ENCODE measurements at places on chromosomes 6 and 20.

GRCh38 chr6:163960128-163960527, 545.6 kb downstream of the QKI start:
- no peaks in the 10 kb centered on the region for H3K4me1 ChIP-seq
- no peak overlapping the region for H3K27ac ChIP-seq
- no peaks in the 10 kb centered on the region for H3K36me3 ChIP-seq
- peaks cover 54% of the 10 kb centered on the region for H3K27me3 ChIP-seq

GRCh38 chr6:44201638-44202303, 15.0 kb upstream of the MYMX start:
- no peak overlapping the region for H3K4me3 ChIP-seq
- peaks cover 63% of the 10 kb centered on the region for H3K4me1 ChIP-seq
- no peaks in the 10 kb centered on the region for H3K27me3 ChIP-seq
- H3K27ac ChIP-seq = no peak overlapping the region
- H3K36me3 ChIP-seq = no peaks in the 10 kb centered on the region

GRCh38 chr20:40689943-40690835, 1.2 kb upstream of the MAFB start:
- H3K27me3 ChIP-seq = peaks cover 11% of the 10 kb centered on the region
- H3K36me3 ChIP-seq = no peaks in the 10 kb centered on the region
- DNase-seq = peak; percentile 85
- no peak overlapping the region for H3K27ac ChIP-seq

- no peak overlapping the region for H3K4me3 ChIP-seq
- no peaks in the 10 kb centered on the region for H3K4me1 ChIP-seq
- no peaks in the 10 kb centered on the region for H3K27me3 ChIP-seq
- H3K27ac ChIP-seq = no peak overlapping the region
- peaks cover 3% of the 10 kb centered on the region for H3K36me3 ChIP-seq
These were observed 27.5 kb downstream of the FOXC1 start for GRCh38 chr6:1636971-1637871.

DNA sequence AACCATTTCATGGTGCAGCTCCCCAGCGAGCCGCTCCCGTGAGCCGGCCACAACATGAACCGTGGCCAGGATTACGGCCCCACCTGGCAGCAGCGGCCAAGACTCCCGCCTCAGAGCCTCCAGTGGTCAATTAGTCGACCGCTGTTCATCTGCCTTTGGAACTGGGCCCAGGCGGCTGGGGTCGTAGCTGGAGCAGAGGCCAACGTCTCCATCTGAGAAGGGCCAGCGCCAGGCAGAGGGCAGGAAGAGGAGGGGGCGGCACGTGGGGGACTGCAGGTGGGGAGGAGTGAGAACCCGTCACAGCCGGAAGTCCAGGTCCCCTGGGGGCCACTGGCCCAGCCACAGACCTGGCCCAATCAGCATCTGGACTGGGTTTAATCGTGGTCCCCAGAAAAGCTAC, 184.3 kb downstream of the TAF4 start:
- H3K4me1 ChIP-seq = no peaks in the 10 kb centered on the region
- no peak for DNase-seq
- H3K36me3 ChIP-seq = no peaks in the 10 kb centered on the region
- H3K4me3 ChIP-seq = no peak overlapping the region

GRCh38 chr6:136701045-136701444, 91.2 kb downstream of the MAP3K5 start:
- no peak overlapping the region for H3K27ac ChIP-seq
- H3K36me3 ChIP-seq = no peaks in the 10 kb centered on the region
- no peaks in the 10 kb centered on the region for H3K4me1 ChIP-seq
- no peak for DNase-seq
- H3K4me3 ChIP-seq = no peak overlapping the region

DNA sequence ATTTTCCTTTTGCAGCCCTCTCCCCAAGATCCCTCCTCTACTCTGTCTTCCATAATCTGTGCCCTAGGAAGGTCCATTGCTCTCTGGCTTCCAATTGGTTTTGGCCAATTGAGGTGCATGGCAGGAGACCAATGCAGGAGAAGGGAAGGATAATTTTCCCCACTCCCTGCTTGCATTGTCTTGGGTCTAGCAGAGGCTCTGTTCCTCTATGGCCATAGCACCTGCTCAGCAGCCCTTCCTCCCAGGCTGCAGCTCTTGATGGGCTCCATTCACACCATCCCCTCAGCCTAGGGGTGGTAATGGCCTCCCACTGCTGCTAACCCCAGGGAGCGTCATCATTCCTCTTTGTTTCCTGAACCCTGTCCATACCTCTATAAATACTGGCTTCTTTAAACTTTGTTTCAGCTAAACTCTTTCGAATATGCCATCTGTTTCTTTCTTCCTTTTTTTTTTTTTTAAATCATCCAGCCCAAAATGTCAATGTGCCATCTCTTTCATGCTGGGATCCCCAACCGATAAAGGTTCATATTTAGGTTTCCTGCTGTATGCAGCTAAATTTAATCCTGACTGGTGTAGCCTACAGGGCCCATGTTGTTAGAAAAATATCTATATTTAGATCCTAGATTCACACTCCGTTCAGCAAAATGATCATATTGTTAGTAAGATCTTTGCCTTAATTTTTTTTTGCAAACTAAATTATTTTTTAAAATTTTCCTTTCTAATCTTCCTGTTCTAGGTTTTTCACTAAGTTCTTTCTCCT, 63.8 kb downstream of the HECA start:
- H3K27me3 ChIP-seq = no peaks in the 10 kb centered on the region
- H3K4me3 ChIP-seq = no peak overlapping the region
- no peak overlapping the region for H3K27ac ChIP-seq
- no peaks in the 10 kb centered on the region for H3K4me1 ChIP-seq

DNA sequence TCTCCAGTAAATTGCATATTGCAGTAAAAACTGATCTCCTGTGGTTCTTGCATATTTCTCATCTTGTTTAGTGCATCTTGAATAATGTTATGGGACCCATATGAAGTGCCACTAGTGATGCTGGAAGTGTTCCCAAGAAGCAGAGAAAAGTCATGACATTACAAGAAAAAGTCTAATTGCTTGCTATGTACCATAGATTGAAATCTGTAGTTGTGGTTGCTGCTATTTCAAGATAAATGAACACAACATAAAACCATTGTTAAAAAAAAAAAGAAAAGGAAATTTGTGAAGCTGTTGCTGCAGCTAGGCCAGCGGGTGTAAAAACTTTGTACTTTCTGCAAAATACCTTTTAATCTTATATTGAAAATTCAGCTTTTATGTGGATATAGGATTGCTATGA, 304.5 kb downstream of the PHF3 start:
- H3K4me1 ChIP-seq = peaks cover 47% of the 10 kb centered on the region
- H3K4me3 ChIP-seq = no peak overlapping the region
- H3K27ac ChIP-seq = no peak overlapping the region

- peak; percentile 52 for DNase-seq
- H3K4me3 ChIP-seq = no peak overlapping the region
- H3K27ac ChIP-seq = no peak overlapping the region
- peaks cover 22% of the 10 kb centered on the region for H3K4me1 ChIP-seq
- H3K36me3 ChIP-seq = peaks cover 1% of the 10 kb centered on the region
These were observed 19.2 kb downstream of the BLTP3A start for GRCh38 chr6:34810936-34811632.

- H3K4me1 ChIP-seq = peaks cover 54% of the 10 kb centered on the region
- no peak overlapping the region for H3K4me3 ChIP-seq
- no peak for DNase-seq
- no peak overlapping the region for H3K27ac ChIP-seq
- H3K36me3 ChIP-seq = peaks cover 5% of the 10 kb centered on the region
These were observed 3.1 kb upstream of the MRGBP start for GRCh38 chr20:62792940-62793756.

GRCh38 chr20:62230696-62231095, 7.6 kb upstream of the OSBPL2 start:
- DNase-seq = no peak
- peaks cover 21% of the 10 kb centered on the region for H3K4me1 ChIP-seq
- peaks cover 25% of the 10 kb centered on the region for H3K27me3 ChIP-seq
- H3K27ac ChIP-seq = no peak overlapping the region
- no peaks in the 10 kb centered on the region for H3K36me3 ChIP-seq

GRCh38 chr20:7274870-7275269, 507.4 kb downstream of the BMP2 start:
- H3K27ac ChIP-seq = no peak overlapping the region
- no peak for DNase-seq
- no peak overlapping the region for H3K4me3 ChIP-seq

DNA sequence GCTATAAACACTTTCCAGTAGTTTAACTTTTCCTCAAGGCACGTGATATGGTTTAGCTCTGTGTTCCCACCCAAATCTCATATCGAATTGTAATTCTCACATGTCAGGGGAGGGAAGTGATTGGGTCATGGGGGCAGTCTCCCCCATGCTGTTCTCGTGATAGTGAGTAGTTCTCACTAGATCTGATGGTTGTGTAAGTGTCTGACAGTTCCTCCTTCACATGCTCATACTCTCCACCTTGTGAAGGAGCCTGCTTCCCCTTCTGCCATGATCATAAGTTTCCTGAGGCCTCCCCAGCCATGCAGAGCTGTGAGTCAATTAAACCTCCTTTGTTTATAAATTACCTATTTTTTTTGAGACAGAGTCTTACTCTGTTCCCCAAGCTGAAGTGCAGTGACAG, 127.9 kb downstream of the DTNBP1 start:
- peaks cover 12% of the 10 kb centered on the region for H3K4me1 ChIP-seq
- DNase-seq = no peak
- H3K4me3 ChIP-seq = no peak overlapping the region

DNA sequence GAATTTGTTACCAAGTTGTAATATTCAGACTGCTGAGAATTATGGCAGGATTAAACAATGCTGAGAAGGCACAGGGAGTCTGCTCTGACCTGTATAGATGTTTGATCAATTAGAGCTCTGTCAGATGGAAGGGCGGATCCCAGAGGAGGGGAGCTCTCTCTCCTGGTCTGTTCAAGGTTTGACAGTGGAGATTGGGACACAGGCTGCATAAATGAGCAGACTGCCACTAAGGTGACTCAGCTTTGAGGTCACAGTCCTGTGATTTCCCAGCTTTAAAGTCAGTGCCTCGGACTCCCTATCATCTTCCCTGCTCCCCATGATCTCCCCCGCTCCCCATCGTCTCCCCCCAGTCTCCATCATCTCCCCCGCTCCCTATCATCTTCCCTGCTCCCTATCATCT, 59.2 kb upstream of the SLC22A23 start:
- no peaks in the 10 kb centered on the region for H3K36me3 ChIP-seq
- H3K27ac ChIP-seq = no peak overlapping the region
- H3K4me3 ChIP-seq = no peak overlapping the region
- DNase-seq = no peak
- H3K27me3 ChIP-seq = no peaks in the 10 kb centered on the region
- peaks cover 34% of the 10 kb centered on the region for H3K4me1 ChIP-seq

DNA sequence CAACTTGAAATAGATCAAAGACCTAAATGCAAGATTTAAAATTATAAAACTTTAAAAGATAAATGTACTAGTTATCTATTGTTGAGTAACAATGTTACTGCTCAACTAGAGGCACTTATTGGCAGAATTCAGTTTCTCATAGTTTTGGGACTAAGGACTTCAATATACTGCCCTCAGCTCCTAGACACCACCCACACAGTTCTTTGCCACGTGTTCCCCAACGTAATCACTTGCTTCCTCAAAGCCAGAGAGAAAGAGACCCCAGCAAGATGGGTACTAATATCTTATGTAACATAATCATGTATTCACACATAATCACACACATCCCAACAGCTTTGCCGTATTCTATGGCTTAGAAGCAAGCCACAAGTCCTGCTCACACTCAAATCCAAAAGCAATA, 50.3 kb upstream of the SLC22A16 start:
- no peaks in the 10 kb centered on the region for H3K27me3 ChIP-seq
- H3K4me1 ChIP-seq = peaks cover 47% of the 10 kb centered on the region
- no peak overlapping the region for H3K4me3 ChIP-seq
- no peak for DNase-seq

DNA sequence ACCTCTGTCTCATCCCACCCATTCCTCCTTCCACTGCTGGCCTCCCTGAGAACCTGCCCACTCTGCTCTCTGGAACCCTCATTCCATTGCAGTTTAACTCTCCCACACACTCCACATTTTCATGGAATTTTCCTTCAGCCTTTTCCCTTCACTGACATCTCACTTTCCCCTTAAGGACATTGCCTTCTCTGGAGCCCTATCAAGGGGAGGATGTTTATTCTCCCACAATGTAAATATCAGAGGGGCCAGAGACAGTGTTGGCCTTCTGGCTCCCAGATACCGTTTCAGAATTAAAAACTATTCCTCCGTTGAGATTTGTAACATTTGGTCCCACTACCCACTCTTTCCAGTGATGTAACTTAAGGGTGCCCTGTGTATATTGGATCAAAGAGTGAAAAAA, 199.5 kb upstream of the KCNK16 start:
- no peak overlapping the region for H3K27ac ChIP-seq
- H3K4me1 ChIP-seq = no peaks in the 10 kb centered on the region
- H3K4me3 ChIP-seq = no peak overlapping the region
- no peaks in the 10 kb centered on the region for H3K36me3 ChIP-seq

DNA sequence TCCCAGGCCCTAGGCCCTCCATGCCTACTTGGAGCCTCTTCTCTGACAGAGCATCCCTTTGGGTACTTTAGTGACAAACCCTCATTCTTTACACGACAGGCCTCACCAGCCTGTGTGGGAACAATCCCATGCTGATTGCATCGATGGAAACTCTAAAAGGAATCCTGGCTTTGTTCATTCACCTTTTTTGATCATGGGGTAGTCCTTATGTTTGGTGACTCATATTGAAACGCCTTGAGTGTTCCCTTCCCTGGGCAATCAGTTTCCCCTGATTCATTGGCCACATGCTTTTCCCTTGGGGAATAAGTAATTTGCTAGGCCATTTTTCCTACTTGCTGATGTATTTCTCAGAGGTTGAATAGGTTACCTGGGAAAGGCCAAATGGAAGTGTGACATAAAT, 14.7 kb upstream of the TNFAIP3 start:
- DNase-seq = no peak
- H3K27ac ChIP-seq = no peak overlapping the region
- H3K4me1 ChIP-seq = peaks cover 26% of the 10 kb centered on the region
- no peaks in the 10 kb centered on the region for H3K27me3 ChIP-seq
- H3K36me3 ChIP-seq = no peaks in the 10 kb centered on the region
- no peak overlapping the region for H3K4me3 ChIP-seq

DNA sequence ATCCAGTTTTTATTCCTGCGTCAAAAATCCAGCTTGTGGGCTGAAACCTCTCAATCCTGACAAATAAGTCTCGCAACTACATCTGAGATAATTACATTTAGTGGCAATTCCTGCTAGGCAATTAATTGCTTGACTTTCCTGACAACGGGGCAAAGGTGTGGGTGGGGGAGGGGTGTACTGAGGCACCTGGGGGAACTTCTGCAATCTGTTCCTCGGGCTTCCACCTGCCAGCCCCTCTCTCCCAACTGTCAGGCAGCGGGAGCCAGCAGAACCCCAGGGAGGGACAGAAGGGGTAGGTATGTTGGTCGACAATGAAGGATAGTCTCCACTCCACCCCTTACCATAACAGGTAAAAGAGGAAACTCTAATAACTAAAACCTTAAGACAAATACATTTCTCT, 6.8 kb downstream of the C6orf52 start:
- no peak for DNase-seq
- no peaks in the 10 kb centered on the region for H3K36me3 ChIP-seq
- H3K4me1 ChIP-seq = peaks cover 16% of the 10 kb centered on the region
- H3K27ac ChIP-seq = no peak overlapping the region
- peaks cover 3% of the 10 kb centered on the region for H3K27me3 ChIP-seq

Data from HepG2 (cell line).